Mucosa of gallbladder (tissue), 1 donor: ENCODE measurements at places on chromosomes 1 and 21.

GRCh38 chr1:18340158-18340764 lies 140.5 kb upstream of the KLHDC7A start:
- DNase-seq = no peak

DNA sequence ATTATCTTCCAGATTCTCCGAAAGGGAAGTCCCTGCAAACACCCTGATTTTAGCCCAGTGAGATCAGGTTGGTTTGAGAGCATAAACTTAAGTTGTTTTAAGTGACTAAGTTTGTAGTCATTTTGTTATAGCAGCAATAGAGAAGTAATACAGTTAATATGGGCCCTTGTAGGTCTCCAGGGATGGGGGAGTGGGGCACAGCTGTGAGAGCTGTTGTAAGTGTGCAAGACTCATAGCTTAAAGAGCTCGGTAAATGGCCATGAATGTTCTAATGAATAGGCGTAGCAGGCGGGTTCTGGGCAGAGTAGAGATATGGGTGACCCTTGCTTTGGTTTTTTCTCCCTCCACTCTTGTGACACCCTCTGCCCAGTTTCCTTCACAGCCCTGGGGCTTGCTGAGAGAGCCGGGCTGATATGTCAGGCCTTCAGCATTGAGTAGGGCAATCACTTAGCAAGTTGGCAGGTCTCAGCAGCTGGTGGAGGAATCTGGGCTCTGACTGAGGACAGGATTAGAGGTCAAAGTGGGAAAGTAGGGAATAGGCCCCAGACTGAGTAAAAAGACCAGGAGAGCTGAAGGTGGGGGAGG lies 16.0 kb upstream of the ID3 start:
- DNase-seq = no peak

DNA sequence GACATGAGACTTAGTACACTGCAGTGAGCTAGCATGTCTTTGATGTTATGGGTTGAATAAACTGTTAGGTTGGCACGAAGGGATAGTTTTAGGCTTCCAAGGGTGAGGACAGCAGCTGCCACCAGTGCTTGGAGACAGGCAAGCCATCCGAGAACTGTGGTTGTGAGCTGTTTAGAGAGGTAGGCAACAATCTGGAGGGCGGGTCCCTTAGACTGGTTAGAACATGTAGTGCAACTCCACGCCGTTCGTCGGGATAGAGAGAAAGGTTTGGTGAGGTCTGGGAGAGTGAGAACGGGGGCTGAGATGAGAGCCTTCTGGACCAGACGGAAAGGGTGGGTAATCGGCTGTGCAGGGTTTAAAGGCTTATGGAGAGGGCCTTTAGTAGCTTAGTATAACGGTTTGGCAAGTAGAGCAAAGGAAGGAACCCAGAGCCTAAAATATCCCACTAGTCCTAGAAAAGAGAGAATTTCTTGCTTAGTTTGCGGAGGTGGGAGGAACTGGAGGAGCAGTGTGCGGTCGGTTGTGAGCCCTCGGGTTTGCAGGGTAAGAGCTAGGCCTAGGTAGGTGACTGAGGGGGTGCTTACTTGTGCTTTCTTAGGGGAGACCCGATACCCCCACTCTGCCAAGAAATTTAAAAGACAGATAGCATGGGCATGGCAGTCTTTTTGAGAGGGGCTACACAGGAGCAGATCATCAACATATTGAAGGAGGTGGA lies 72.8 kb downstream of the CNST start:
- no peak for DNase-seq

GRCh38 chr1:45266151-45266801 lies 59.9 kb upstream of the ZSWIM5 start:
- peak; percentile 54 for DNase-seq

- no peak for DNase-seq
These were observed 408.8 kb downstream of the PLA2G4A start for GRCh38 chr1:187237542-187237941.

GRCh38 chr1:85708829-85709227 lies 595 bp upstream of the ZNHIT6 start:
- DNase-seq = no peak

DNA sequence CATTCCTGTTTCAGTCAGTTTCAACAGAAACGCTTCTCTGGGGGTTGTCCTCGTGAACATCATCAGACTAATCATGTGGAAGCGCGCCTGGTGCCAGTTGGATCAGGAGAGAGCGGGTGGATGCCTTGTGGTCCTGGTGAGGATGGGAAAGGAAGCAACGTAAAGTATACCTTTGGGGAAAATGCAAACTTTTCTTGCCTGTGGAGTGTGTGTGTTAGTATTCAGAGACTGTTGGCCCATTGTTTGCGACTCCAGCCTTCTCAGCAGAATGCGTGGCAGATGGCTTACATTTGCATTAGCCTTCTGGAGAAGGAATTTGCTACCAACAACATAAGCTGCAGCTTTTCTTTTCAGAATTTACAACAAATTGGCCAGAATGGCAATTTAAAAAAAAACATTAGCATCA lies 173.9 kb downstream of the RWDD3 start:
- no peak for DNase-seq

- no peak for DNase-seq
These were observed 4.4 kb upstream of the MPZL1 start for GRCh38 chr1:167717351-167717750.
